CMK (cell line): ENCODE measurements at places on chromosomes 4 and X.

DNA sequence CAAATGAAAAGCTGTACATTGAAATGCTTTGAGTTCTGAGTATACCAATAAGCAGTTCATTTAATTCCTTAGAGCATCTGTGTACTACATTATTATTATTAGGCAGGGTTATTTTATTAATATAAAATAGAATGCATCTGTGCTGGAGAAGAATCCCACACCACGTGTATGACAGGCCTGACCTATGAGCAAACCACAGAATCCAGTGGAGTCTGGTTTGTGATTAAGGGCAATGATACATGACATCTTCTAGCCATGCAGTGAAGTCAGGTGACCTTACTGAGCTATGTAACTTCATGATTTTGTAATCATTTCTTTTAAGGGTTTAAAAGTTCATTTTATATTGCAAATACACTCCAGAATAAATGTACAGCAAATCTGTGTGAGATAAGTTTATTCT is 1165.0 kb upstream of the TENM3 start:
- DNase-seq: no peak

GRCh38 chr4:144547678-144548298 is 98.2 kb upstream of the HHIP start:
- DNase-seq: no peak

DNA sequence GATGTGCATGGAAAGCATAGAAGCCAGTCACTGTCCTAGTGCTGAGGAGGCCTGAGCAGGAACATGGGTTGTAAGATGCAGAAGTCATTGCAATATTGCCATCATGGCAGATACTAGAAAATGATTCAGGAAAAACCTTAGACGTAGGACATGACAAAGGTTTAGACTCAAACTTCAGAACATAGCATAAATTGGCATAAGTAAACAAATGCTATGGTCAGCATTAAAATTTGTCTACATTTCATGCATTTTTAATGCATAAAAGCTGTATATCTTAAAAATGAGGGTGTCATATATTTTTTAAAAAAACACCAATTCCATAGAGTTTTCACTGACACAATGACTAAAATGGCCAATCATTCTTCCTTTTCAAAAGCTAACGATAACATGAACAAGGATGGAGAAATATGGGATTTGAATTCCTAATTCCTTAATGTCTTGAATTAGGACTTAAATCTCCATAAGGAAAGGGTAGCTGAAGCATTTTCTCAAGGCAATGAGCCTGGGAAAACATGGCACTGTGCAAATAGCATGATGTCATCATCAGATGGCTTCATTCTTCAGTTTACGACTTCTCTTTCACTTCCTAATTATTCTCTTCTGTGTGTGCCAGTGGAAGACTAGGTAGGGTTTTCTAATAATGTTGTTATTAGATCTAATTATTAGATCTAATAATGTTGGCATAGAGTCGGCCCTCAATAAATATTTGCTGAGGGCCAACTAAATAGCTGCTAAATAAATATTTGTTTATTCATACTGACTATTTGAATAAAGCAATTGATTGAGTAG is 125.1 kb upstream of the FRG1 start:
- no peak for DNase-seq

GRCh38 chr4:25085671-25086070 is 54.9 kb upstream of the LGI2 start:
- no peak for DNase-seq

DNA sequence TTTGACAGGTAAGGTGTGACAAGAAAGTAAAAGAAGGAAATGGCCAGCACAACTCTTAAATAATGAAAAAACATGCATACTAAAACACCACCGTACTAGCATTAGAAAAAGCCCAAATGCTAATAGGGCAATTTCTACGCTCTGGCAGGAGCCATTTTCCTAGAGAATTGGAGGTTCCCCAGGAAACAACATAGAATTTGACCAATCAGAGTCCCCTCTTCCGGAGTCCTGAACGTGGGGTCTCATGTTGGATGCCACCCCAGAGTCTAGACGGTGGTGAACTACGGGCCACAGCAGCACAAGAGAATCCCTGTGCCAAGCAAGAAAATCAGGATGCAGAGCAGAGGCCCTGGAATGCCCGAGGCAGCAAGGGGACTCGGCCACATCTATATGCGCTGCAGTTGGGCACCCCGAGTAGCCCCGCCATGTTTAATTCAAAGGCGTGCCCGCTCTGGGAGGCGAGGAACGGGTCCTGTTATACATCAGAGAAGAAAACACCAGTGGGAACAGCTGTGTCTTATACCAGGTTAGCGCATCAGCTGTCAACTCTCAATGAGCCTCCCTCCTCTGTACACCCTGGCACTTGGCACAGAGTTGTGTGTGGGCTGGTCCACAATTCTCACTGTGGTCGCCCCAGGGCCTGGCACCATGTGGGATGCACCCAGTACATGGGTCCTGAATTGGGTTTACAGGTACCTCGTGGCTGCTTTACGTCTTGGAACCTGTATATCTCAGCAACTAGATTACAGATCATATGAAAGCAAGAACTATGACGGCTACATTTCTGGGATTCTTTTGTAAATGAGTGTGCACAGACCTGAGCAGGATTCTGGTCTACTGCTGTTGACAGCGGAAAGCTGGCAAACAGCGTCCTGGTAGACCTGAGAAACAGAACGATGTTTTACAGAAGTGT is 52.1 kb downstream of the SEL1L3 start:
- no peak for DNase-seq

DNA sequence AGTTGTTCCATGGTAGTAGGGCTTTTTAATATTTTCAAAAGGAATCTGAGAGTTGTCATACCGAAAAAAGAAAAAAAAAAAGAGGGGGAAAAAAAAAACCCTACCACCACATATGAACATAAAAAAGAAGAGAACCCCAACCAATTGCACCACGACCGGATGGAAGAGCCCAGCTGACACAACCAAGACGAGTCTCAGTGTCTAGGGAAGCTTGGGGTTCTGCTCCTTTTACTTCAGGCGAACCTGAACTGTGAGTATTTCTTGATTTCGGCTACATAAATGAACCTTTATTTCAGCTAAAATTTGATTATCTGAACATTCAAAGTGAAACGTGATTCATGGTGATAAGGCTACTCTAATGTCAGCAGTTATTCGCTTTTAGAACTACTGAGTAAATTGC is at the start of gene GPR34:
TSS of gene GPR34 (plus strand) at position 139 of the 400 bp plus-strand sequence. CDS start 6,661 bp downstream, outside the sequence.
- DNase-seq: no peak

DNA sequence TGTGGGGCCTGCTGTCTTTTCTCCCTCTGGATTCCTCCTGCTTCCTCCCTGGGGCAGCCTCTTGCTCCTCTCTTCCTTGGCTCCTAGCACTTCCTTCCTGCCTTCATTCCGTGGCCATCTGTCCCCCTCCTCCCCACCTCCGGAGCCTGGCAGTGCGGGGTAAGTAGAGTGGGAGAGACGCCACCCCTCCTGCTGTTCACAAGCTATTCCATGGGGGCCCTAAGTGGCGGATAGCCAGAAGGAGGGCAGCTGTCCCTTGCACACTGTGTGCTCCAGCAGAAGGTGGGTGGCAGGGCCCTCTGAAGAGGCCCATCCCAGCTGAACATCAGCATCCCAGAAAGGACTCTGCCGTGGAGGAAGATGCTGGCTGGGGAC is 27.4 kb downstream of the CCNQ start:
- DNase-seq: no peak

- no peak for DNase-seq
These were observed 117.4 kb upstream of the EDNRA start for GRCh38 chr4:147363514-147363913.
